ENCODE measurements at places on chromosomes 6 and 20.

DNA sequence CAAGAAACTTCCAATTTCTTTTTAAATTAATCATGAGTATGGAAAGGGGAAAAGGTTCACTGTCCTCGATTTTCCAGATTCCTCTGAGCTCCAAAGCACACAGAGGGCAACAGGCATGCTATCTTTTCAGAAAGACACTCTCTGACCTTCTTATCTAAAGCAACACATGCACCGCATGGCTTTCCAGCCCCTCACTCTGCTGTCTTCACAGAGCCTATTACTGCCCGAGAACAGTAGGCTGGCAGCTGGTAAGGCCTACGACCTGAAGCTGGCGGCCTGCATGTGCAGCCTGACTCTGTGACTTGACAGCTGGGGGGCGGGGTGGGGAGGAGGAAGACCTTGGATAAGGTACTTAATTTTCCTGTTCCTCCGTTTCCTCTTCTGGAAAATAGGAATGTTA, 86.3 kb downstream of the ELOVL4 start:
- no peak for DNase-seq

DNA sequence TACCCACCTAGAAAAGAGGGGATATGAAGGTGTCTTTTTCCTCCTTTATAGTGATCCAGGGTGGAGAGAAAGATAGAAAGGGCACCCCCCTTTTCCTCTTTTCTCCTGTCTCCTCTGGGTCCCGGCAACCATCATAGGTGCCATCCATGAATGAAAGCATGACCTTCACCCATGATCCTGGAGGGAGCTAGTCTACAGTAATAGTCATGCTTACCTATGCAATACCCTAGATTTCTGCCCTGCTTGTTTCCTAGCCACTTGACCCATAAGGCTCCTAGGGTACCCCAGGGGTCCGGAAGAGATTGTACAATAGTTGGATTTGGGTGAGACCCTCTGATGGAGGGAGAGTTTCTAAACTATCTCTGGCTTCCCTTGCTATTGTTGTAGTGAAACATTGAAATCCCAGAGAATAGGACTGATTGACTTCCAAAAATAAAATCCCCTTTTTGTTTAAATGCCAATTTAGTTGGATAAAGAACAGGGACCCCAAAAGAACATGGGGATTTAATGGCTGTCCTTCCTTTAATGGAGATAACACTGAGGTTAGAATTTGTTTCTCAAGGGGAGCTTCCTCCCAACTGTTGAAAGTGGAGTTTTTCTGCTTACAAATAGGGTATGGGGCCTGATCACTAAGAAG, 366.8 kb upstream of the KHDRBS2 start:
- no peak for DNase-seq

- DNase-seq = no peak
These were observed at the start of gene GFRA4 for GRCh38 chr20:3663031-3663701. GFRA4 (minus strand) TSS chr20:3663399; CDS start chr20:3663399, 0 bp downstream.

DNA sequence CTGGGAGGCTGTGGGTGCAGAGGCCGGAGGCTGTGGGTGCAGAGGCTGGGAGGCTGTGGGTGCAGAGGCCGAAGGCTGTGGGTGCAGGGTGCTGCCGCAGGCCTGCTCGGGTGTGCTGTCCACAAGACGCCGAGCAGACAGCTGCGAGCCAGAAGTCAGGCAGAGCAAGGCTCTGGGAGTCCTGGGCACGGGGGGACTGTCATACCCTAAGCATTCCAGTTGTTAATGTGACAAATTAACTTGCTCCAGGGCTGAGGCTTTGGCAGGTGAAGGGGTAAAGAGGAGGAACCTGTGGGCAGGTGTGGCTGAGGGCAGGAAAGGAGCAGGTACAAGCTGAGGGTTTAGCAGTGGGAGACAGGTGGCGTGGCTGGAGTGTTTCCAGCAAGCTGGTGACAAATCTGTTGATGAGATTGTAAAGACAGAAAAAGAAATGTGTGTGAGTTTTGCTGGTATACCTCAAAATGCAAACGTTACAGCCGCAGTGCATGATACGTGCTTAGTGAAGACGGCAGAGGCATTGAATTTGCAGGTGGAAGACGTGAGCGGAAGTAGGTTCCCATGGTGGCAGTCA, 14.2 kb upstream of the ADRM1 start:
- no peak for DNase-seq

GRCh38 chr20:48709744-48710143, 118.1 kb downstream of the PREX1 start:
- DNase-seq = no peak

- no peak for DNase-seq
These were observed 104.2 kb downstream of the AGPAT4 start for GRCh38 chr6:161169696-161170095.

DNA sequence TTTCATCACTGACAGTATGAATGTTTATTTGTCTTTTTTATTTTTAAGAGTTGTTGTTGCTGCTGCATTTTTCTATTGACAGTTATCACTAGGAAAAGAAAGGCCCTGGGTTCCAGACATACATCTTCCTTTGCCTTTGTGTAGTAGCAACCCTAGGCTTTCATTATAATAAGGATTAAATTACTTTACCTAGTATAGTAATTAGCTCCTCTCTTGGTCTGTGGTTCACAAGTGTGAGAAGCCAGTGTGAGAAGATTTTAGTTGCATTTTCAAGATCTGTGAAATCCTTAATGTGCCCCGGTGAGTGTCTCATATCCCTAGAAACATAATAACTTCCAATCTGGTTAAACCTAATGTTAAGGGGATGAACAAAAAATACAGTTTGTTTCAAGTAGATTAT, 799.3 kb upstream of the MAP3K7 start:
- no peak for DNase-seq

DNA sequence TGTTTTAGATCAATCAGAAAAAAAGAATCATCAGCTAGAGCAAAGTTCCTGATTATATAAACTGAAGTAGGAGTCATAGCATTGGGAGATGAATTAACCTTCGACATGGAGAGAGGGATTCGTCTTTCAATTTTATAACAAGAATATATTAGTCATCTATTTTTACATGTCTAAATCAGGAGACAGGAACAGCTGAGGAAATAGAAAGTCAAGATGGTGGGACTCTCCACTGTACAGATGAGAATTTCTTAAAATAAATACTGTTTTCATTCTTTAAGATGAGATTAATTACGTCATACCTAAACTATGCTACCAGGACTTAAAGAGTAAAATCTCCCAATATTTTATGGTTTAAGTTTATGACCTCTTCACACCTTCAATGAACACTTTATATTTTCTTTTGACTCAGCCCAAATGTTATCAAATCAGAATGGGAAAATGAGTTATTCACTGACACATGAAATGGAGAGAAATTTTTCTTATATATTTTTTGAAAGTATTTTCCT, 1137.7 kb downstream of the EPHA7 start:
- DNase-seq = no peak

GRCh38 chr6:164214066-164214465, 799.5 kb downstream of the QKI start:
- DNase-seq = no peak

GRCh38 chr6:153564803-153565202, 433.7 kb upstream of the RGS17 start:
- no peak for DNase-seq

- no peak for DNase-seq
These were observed 100.1 kb upstream of the PRDM1 start for GRCh38 chr6:105985816-105986632.

DNA sequence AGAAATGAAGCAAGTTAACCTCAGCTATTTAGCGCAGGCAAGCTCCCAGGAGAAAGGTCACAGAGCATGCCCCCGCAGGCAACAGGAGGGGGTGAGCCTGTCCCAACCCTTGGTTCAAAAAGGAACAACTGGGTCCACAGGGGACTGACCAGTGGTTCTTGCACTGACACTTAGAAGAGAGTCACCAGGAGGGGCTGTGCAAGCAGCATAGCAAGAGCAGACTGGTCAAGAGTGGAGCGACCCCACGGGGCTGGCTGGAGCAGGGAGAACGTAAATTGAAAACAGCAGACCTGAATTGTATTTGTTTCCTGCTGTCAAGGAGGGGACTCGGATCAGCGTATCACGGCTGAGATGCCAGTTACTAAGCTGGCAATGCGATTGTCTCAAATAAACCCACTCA, 32.8 kb downstream of the GABRR1 start:
- no peak for DNase-seq

GRCh38 chr6:87436435-87436834, 28.7 kb downstream of the CFAP206 start:
- DNase-seq = no peak

DNA sequence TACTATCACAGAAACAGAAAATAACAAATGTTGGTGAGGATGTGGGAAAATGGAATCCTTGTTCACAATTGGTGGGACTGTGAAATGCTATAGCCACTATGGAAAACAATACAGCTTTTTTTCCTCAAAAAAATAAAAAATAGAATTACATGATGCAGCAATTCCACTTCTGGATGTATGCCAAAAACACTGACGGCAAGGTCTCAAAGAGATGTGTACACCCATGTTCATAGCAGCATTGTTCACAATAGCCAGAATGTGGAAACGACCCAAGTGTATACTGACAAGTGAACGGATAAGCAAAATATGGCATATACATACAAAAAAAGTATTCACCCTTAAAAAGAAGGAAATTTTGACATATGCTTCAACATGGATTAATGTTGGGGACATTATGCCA, 213.4 kb downstream of the KHDC1L start:
- DNase-seq = no peak

DNA sequence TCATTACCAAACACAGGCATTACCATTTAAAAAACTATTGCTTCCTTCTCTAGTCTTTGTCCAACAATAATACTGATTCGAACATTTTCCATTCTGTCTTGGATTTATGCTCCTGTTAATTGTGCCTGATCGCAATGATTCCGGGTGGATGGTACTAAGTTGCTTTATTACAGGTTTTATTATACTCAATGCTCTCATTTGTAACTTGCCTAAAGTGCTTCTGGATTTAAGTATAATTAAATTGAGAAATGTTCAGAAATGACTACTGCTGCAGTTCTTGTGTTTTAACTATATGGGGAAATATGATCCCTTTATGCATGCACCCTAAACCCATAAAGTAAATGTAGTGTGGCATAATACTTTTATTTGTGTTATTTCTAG, 7.2 kb downstream of the TFAP2A start:
- DNase-seq = no peak

DNA sequence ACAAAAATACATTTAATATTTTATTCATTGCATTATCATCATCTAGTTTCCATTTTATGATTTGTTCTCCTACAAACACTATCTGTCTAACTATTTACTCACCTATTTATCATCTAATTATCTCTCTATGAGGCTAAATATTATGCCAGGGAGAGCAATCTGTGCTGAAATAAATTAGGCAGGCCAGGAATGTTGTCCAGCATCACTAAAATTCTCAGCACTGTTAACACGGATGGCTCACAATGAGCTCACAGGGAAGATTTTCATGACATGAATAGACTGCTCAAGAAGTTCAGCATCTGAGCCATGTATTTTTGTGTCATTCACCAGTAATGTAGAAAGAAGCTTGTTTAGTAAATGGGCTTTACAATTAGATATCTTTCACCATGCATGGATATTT, 1277.2 kb downstream of the GRIK2 start:
- DNase-seq = no peak

GRCh38 chr20:48695255-48695654, 132.5 kb downstream of the PREX1 start:
- no peak for DNase-seq

DNA sequence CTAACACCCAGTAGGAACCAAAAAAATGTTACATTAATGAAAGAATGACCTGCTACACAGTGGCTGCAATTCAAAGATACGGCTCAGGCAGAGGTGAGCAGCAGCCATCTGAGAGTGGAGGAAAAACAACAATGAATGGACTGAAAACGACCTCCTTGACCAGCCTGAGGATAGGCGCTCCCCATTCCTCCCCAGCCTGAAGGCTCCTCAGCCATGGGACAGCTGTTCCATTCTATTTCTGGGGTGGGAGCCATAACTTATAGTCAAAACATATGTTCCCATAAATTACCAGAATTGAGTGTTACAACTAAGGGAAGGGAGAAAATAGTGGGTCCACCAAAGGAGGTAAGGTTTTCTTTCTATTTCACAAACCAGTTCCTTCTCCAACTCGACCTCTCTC, 27.2 kb downstream of the FYN start:
- DNase-seq = no peak

DNA sequence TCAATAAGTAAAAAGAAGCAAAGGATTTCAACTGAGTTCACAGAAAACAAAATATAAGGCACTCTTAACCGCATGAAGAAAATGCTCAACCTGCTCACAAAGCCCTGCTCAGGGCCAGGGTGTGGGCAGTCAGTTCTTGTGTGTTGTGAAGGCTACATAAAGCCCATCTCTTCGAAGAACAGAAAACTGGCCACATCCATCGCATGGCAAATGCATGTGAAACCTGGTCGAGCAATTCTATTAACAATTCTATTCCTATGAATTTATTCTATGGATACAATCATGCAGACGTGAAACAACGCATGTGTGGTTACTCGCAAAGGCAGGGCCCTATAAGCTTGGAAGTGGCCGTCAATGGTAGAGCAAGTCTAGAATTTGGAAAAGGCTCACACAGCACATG, 110.5 kb downstream of the PSMB1 start:
- DNase-seq = no peak

GRCh38 chr6:151900256-151900655, 92.8 kb downstream of the ESR1 start:
- no peak for DNase-seq

DNA sequence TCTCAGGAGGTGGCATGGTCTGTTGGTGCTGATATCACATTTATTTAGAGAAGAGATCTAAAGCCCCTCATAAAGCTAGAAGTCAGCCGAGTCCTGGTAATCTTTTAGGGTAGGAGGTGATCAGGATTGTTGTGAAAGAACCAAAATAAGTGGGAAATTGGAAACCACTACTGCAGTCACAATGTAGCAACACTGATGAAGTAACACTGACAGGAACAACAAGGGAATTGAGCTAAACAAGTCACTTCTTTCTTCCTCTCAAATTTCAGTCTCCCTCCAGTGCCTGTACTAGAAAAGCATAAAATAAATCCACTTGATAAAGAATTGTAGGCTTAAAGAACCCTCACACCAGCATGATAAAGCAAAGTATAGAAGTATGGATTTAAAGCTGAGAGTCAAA, 1509.0 kb downstream of the GRIK2 start:
- DNase-seq = no peak

- peak; percentile 12 for DNase-seq
These were observed 89.2 kb downstream of the RSPH3 start for GRCh38 chr6:158910484-158911440.

- no peak for DNase-seq
These were observed 10.1 kb upstream of the NHSL1 start for GRCh38 chr6:138509371-138509770.

DNA sequence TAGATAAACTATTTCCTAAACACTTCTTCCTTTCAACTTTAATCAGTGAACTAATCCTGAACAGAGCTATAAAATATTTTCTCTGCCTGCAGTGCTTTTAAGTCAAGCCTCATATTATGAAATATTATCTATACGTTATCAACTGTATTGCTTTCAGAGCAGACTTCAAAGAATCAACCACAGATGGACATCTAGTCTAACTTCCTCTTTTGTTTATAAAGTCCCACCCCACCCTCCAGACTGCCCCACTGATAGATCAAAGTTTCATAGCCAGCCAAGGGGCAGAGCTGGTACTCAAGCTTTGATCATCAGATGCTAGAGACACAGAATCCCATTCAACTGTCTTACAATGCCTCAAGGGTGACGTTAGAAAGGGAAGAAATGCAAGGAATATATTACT, 308.3 kb downstream of the LAMA2 start:
- no peak for DNase-seq

- DNase-seq = no peak
These were observed 18.7 kb downstream of the GLO1 start for GRCh38 chr6:38684237-38684636.

GRCh38 chr6:118580585-118581419, 32.7 kb downstream of the PLN start:
- DNase-seq = no peak
